ENCODE measurements at places on chromosomes 3 and 15.

- no peak for DNase-seq
Measured at GRCh38 chr3:76561494-76562236, 478.2 kb upstream of the ROBO2 start.

DNA sequence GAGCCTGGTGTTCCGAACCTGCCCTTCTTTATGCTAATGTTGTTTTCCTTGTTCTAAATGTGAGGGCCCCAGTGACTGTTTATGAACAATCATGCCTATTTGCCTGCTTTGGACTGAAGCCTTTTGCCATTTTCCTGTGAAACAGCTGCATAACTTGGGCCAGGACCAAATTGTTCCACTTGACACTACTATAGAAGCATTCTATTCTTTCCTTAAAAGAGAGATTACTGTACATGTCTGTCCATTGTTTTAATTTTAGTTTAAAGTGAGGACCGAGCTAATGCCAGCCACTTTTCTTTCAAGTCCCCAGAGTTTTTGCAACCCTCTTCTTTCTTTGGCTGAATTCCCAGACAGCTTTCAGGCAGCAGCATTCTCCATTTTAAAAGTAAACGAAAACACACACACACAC is 980.3 kb downstream of the CADM2 start:
- no peak for DNase-seq

- DNase-seq: no peak
Measured at GRCh38 chr3:6204891-6205290, 656.0 kb upstream of the GRM7 start.

GRCh38 chr15:55707951-55708350 is 35.0 kb downstream of the PRTG start:
- no peak for DNase-seq

DNA sequence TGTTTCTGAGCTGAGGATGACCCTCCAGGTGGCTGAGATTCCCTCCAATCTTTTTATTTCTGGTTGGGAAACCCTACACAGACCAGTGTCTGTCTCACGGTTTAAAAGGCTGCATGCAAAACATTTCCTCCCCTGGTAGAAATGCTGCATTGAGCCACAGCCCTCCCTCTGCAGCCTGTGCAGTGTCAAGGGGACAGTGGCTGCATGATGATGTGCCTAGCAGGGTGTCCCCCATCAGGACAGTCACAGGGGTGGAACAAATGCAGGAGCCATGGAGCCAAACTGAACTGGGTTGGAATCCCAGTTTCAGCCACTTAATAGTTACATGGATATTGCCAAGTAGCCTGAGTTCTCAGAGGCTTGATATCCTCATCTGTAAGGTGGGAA is 147.9 kb upstream of the CTDSPL start:
- no peak for DNase-seq

GRCh38 chr3:178492491-178492890 is 43.7 kb upstream of the KCNMB2 start:
- DNase-seq: no peak

DNA sequence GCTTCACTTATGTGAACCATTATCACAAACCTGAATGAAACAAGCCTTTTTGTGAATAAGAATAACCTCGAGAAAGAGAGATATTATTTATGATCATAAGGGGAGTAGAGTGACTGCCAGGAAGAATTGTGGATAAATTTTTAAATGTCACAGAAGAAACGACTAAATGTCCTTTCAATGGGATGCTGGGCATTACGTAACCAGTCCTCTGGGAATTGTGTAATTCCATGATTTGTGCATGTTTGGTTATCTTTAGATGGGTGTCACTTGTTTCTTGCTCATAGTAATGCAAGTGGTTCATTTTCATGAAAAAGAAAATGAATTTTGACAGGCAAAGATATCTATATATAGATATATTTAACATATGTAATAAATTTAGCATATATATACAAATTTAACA is 379.5 kb upstream of the AGTR1 start:
- DNase-seq: no peak

DNA sequence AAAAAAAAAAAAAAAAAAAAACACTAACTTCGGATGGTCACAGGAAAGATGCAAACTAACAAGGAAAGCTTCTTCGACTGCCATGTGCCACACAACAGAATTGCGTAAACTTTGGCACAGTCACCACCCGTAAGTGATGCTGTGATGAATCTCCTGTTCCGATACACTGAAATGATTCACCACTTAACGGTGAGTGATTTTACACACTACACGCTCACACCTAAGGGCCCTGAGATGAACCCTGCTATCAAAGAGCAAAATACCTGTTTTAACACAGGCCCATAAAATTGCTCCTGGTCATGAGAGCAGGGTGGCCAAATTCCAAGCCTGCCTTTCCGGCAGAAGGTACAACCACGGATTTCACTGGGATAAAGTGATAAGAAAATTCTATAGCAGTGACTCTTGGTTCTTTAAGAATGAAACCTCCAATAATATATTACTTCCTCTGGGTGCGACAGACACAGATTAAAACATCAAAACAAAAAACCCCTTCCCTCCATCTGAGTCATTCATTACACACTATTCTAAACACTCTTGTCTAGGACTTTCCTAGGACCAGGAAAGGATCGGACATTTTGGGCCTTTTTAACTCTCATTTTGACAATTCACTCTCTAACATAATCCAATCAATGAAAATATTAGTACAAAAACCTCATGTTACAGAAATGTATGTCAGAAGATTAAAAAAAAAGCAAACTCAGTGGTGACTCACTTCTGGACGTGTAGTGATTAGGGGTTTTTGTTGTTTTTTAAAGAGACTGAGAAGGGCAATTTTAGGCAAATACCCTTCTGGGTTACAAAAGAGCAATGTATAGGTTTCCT is 28.3 kb downstream of the LRIG1 start:
- no peak for DNase-seq

GRCh38 chr3:149955449-149955848 is 15.2 kb downstream of the PFN2 start:
- DNase-seq: no peak

GRCh38 chr3:195181741-195182469 is 89.1 kb downstream of the XXYLT1 start:
- DNase-seq: no peak

GRCh38 chr15:90711418-90711824 is 5.7 kb upstream of the BLM start:
- no peak for DNase-seq

Measured in dorsolateral prefrontal cortex (tissue), 122 donors.